Kidney (tissue), 22 donors: ENCODE measurements at places on chromosomes 5 and 9. TPM values are rescaled to one million over a fixed set of nuclear protein-coding genes. Genes with fewer than 3 reads are reported as not detected.

Gene MEIKIN
- total RNA-seq = 0.63 TPM

- no peak for DNase-seq
Observed at GRCh38 chr5:133348406-133348805, 263.9 kb downstream of the FSTL4 start.

DNA sequence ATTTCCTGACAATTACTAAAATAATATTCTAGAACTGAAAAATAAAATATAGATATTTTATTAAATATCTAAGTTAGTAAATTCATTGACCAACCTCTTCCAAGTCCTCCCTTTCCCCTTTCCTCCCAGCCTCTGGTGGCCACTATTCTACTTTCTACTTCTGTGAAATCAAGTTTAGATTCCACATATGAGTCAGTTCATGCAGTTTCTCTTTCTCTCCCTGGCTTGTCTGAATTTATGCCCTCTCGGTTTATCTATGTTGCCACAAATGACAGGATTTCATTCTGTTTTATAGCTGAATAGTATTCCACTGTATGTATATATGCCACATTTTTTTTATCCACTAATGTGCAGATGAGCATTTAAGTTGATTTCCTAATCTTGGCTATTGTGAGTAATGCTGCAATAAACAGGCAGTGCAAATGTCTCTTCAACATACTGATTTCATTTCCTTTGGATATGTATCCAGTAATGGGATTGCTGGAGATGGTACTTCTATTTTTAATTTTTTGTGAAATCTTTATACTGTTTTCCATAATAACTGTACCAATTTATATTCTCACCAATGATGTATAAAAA, 52.3 kb downstream of the WDR36 start:
- DNase-seq = no peak

DNA sequence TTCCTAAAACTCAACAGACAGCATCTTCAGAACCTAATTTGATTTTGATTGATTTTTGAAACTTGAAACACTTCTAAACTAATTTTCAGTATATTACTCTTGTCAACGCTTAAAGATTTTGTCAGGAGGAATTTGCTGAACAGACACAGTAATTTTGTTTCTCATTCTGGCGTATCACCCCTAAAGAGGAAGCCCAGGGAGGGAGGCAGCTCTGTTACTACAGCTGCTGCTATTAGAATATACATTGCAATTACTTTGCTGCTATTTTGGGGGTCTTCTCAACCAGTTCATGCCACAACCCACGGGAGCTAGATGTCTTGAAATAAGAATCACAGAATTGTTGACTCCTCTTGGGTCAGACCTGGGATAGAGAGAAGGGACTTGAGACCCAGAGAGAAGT, 122.6 kb downstream of the TLR4 start:
- DNase-seq = no peak

DNA sequence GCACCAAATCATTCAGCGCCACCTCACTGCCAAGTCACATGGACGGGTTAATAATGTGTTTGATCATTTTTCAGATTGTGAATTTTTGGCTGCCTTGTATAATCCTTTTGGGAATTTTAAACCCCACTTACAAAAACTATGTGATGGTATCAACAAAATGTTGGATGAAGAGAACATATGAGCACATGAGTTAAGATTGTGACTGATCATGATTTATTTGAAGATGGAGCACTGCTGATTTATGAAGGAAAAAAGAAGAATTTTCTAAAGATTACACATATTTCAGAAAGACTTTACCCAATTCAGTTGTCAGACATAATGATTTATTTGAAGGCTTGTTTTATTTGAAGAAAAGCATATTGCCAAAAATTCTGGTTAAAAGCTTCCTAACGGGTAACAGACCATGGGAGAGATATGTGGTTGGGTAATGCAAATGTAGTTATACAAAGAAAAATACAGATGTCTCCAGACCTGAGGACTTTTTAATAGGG, 37.4 kb downstream of the TNFAIP8 start:
- DNase-seq = no peak

Gene SAXO1
- total RNA-seq = 0.35 TPM

DNA sequence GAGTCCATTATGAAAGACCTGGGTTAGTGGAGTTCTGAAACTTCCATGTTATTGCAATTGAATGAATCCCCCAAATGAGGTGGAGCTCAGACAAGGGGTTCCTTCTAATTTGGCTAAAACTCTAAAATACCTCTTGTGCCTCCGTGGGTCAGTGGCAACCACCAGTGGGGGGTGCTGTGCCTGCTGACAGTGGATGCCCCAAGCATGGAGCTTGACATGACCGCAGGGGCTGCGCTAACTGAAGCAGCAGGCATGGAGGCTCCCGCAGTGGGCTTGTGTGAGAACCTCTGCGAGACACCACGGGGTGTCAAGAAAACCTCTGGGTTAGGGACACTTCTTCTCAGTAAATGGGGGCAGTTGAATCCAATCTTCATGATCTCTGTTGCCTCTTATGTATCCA, 200.5 kb downstream of the DRD1 start:
- DNase-seq = no peak

DNA sequence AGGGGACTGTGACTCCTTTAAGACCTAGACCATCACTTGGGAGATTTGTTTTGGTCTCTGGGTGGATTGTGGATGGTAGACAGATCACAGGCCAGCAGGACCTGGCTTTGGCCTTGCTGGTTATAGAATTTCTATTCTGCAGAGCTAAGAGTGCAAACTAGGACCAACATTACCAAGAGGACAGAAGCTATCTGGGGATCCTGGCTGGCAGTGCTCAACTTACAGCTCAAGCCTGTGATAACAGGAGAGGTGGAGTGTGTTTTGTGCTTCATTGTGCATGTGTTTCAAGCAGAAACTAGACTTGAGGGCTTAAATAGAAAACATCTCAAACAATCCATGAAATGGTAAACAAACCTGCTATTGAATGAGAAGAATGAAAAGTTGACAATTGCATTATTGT, 106.7 kb downstream of the ZNF462 start:
- DNase-seq = no peak

Gene HCN1
- total RNA-seq = not detected

Gene ADAMTS16
- total RNA-seq = 7.5 TPM

Gene C9orf40
- 2.3 TPM for total RNA-seq

DNA sequence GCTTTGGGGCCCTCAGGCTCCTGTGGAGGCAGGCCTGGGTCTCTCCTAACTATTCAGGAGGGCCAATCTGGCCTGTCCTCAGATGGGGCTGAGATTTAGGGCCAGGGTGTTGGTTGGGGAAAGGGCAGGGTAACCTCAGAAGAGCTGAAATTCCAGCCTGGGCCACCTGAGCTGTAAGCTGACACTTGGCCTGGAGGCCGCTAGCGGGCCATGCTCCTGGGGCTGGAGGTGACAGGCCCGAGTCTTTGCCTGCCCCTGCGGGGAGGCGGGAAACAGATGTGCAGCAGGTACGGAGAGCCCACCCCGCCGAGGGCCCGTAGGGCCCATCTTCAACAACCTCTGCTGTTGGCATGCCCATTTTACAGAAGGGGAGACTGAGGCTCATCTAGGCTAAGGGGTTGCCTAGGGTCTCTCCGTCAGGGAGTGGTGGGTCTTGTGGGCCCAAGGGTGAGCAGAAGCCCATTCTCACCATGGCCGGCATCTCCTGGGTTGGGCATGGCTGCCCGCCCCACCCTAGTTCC, 69.5 kb downstream of the RXRA start:
- DNase-seq = no peak

Gene SELENOP
- 305 TPM for total RNA-seq

- DNase-seq = no peak
Observed at GRCh38 chr5:56317923-56318561, 84.9 kb upstream of the ANKRD55 start.

Gene SNAPC4
- 11.0 TPM for total RNA-seq

DNA sequence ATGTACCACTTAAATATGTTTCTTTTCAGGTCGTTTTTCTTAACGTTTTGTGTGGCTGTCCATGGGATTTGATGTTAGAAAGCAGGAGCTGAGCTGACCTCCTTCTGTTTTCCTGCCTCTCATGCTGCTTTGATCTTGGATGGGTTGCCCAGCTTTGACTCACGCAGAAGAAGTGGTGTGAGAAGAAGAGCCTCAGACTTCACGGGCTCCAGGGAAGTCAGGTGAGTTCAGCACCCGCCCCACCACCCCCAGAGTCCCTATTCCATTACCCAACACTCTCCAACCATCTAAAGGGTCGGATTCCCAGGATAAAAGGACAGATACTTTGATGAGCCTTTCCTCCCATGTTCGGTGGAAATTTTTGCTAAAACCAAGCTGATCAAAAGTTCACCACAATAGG, 373.4 kb downstream of the IRX2 start:
- no peak for DNase-seq

DNA sequence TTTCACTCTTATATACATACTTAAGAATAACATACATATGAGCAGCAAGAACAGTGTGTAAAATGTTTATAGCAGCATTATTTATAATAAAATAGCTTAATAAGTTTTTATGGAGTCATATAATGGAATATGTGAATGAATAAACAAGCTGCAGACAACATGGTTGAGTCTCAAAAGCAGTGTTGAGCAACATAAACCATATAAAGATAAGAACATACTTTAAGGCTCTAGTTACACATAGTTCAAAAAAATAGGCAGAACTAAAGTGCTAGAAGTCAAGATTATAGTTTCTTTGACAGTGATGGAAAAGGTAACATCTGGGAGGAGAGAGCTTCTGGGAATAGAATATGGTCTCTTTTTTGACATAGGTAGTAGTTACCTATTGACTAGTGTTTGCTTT, 53.7 kb upstream of the ADAMTS19 start:
- no peak for DNase-seq

DNA sequence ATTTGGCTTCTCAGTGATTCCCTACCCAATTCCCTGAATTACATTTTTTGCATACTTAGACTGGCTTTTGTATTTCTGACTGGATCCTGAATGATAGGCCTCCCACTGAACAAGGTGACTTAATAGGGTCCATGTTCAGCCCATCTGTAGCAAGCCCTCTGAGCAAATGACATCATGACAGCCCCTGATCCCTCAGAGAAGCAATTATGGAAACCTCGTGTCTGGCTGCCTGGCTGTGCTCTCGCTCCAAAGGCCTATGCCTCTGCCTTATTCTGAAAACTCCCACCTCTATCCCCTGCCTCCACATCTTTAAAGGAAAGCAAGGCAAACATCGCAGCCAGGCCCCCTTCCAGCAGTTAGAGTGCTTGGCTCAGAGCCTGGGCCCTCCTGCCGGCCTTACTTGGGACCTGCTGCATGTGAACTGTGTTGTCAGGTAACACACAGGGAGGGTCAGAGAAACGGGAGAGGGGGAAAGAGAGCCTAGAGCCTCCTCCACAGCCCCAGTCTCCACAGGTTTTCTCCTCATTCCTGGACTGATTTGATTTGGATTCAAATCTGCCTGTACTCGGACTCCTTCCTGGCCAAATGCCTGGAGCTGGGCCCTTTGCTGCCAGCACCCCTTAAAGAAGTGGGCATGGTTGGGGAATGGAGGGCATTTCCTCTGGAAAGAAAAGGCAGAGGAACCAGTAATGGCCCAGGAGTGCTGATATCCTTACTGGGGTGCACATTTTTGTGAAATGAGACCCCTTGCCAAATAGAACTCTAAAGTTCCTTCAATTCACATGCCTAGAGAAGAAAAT, 3.8 kb downstream of the DCANP1 start:
- DNase-seq = no peak

Gene PRSS3
- total RNA-seq = 0.79 TPM

- no peak for DNase-seq
Observed at GRCh38 chr9:136824496-136825225, 16.9 kb downstream of the RABL6 start.

DNA sequence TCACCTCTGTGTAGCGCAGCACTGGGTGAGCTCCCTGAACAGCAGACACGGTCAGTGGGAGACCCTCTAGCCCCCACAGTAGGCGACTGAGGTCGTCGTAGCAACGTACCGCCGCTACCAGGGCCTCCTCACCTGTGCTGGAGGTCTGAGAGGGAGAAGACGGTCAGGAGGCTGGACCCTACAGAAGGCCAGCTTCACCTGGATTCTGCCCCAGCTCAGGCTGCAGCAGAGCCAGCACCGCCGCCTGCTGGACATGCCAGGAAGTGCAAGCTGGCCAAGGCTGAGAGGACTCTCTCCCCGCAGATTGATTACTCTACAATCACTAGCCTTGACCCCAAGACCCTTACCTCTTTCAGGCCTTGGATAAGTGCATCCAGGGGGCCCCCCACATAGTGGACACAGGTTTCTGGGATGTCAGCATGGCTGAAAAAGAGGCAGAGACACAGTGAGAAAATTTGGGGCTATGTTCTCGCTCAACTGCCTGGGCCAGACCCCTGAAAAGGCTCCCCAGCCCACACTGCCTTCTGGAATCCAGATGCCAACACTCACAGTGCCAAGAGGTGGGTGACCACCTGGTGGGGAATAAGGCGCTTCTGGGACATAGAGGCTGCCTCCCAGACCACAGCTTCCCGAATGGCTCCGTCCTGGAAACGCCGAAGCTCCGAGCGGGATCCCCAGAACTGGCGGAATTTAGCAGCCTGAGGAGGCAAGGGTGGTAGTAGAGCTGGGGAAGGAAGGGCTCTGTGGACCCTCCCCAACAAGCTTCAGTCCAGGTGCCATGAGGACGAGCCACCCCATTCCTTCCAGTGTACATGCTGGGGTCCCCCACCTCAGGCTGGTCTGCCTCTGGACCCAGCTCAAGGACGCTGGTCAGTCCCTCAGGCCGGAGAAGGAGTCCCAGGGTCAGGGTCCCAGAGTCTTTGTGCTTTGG, 6.9 kb downstream of the NOL6 start:
- DNase-seq = peak; percentile 84

Gene WDR31
- 8.7 TPM for total RNA-seq

DNA sequence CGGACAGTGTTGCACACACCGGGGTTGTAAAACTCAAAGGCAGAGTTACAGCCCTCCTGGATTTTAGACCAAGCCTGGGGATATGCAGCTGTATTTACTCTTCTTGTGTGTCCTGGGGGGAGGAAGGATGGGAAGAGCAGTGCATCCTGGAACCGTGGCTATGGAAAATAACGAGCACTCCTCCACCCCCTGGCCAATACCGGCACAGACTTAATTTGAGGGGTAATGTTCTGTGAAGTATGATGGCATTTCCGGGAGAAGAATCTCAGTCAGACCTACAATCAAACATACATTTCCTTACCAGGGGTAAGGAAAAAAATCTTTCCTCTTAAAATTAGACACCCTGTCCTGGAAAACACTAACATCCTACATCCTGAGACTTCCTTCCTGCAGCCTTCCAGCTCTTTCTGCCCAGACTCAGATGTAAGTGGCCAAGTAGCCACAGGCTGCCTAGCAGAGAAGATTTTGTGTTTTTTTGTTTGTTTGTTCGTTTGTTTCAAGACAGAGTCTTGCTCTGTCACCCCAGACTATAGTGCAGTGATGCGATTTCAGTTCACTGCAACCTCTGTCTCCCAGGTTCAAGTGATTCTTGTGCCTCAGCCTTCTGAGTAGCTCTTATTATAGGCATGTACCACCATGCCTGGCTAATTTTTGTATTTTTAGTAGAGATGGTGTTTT, 11.0 kb upstream of the ERMP1 start:
- DNase-seq = peak; percentile 73

GRCh38 chr5:25713259-25713658, 1068.5 kb upstream of the CDH10 start:
- DNase-seq = peak; percentile 34
